ENCODE measurements at places on chromosomes 5 and 9.

- no peak for DNase-seq
Observed at GRCh38 chr5:106601620-106602019, 1069.1 kb downstream of the EFNA5 start.

- peak; percentile 91 for DNase-seq
Observed at GRCh38 chr9:37382161-37382981, 40.1 kb upstream of the GRHPR start.

DNA sequence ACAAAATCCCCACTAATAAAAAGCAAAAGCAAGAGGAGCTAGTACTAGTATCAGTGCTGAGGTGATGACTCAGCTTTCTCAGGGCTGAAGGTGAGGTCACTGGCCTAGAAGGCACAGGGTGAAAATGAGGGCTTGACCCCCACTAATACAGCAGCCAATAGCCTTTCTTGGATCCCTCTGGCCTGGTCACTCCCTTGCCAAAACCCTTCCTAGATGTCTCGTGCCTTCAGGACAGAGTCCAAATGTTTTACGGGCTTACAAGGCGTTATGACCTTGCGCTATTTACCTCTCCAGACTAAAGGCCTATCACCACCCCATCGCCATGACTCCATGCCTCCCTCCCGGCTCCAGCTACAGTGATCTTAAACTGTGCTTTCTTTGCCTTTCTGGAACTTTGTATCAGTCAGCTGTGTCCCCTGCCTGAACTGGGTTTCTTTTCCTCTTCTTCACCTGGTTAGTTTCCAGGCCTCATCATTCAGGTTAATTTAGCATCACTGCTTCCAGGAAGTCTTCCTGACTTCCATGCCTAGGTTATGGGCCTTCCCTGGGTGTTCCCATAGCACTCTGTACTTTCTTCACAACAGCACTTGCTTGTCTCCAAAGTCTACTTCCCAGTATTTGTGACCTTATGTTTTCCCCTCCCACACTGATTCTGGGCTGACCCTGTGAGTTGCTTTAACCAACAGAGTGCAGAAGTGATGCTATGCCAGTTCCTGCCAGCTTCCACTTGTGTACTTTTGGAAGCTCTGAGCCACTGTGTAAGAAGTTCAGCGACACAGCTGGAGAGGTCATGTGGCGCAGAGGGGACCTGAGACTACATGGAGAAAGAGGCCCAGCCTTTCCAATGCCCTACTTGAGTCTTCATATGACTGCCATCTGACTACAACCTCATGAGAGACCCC, 4.2 kb upstream of the DELE1 start:
- no peak for DNase-seq

DNA sequence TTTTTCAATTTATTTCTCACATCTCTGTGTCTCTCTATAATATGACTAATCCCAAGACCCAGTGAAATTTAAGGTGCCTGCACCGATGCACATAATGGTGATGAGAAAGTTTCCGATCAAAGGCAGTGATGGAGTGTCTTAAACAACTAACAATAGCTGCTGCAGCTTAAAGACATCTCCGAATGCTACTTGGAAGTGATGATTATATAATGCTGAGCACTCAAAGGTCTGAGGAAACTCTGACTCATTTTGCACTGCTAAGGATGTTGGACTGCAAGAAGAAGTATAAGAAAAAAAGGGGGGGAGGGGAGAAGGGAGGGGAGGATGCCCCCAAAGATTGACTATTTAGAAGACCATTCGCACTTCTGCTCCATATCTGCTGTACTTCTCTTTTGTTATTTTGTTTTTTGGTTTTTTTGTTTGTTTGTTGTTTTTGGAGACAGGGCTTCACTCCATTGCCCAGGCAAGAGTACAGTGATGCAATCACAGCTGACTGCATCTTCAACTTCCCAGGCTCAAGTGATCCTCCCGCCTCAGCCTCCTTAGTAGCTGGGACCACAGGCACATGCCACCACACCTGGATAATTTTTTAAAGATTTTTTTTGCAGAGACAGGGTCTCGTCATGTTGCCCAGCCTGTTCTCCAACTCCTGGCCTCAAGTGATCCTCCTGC, 192.2 kb downstream of the HSD17B3 start:
- no peak for DNase-seq

DNA sequence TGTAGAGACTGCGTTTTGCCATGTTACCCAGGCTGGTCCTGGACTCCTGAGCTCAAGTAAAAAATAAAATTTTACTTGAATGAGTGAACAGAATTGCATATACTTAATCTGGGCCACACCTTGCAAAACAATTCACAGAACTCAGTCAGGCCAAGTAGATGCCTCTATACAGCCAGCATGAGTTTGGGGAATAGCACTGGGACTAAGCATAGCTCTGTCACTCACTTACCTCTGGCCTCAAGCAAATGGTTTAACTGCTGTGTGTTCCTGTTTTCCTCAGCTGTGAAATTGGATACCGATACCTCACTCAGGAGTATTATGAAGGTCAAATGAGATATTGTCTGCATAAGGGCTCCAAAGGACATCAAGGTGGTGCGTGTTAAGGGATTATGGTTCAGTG, 10.9 kb upstream of the FRMPD1 start:
- DNase-seq: no peak

- DNase-seq: no peak
Observed at GRCh38 chr5:93279296-93279963, 301.6 kb downstream of the NR2F1-AS1 start.

- DNase-seq: no peak
Observed at GRCh38 chr5:119328753-119329602, 26.8 kb upstream of the TNFAIP8 start.

DNA sequence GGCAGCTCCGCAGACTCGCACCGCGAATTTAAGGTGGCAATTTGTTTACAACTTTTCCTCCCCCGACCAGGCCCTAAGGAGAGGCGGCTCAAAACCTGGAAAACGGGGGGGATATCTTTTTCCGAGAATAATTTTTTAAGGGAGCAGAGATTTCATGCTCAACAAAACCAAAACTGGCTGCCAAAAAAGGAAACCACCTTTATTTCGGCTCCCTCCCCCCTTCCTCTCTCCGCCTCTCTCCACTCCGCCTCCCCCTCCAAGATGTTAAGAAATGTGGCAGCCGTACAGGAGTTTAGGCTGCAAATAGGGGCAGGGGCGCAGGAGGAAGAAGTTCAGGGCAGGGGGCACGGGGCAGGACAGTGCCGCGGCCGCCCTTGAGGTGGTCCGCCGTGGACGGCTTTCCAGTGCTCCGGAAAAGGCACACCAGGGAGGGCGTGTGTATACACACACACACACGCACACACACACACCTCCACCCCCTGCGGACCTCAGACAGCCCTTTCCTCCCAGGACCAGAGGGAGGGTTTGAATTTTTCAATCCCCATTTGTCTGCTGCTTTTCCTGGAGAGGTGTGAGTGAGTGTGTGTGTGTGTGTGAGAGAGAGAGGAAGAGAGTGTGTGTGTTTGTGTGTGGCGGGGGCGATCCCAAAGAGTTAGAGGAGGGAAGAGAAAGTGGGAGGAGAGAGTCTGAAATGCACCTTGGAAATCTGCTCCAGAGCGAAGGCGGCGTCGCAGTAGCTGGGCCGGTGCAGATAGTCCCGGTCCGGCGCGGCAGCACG, 9.1 kb downstream of the PTCH1 start:
- DNase-seq: peak; percentile 74

DNA sequence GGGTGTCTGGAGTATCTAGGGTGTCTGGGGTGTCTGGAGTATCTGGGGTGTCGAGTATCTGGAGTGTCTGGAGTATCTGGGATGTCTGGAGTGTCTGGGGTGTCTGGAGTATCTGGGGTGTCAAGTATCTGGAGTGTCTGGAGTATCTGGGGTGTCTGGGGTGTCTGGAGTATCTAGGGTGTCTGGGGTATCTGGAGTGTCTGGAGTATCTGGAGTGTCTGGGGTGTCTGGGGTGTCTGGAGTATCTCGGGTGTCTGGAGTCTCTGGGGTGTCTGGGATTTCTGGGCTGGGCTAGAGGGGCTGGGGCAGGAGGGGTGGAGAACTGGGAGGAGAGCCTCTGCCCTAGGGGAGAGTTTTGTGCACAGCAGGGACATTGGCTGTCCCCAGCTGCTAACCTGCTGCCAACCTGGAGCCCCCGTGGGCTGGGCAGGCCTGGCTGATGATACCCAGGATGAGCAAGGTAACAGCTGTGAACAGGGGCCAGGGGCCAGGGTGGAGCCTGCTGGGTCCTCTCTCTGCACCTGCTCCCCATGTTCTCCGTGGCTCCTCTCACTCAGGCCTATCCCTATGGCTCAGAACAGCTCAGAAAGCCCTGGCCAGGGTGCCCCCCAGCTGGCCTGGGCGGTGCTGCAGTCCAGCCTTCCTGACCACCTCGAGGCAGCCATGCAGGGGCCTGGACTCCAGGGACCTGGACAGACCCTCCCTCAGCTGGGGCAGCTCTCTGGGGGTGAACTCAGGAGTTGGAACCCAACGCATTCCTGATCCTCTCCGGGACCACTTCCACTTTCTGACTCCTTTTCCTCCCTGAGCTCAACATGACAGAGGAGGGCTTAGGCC, 29.9 kb downstream of the LHX3 start:
- DNase-seq: no peak

DNA sequence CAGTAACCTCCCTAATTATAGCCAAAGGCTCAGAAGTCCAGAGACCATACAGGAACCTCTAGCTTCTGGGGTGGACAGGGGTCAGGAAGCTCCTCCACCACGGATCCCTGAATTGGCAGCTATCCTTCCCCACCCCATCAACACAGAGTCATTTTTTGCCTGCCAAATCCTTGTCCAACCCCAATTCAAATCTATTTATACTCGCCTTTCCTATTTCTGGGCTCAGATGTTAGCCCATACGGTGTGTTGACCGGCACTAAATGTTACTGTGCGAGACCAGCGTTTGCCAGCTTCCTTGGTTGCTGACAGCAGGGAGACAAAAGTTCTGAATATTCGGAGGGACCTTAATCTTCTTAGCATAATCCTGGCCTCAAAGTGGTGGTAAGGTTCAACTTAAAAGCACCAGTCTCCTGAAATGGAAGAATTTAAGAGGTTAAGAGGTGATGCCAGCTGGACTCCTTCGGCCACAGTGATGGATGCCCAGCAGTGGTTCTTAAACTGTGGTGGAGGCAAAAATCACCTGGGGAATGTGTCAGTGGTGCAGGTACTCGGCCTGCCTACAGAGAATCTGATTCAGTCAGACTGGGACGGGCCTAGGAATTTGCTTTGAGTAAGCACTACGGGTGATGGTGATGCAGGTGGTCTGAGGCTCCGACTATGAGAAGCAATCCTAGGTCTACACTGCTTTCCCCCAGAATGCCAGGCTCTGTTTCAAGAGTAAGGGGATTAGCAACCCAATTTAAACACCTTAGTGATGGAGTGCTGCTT, 204.8 kb upstream of the MEF2C start:
- DNase-seq: no peak

GRCh38 chr5:2740051-2740875, 11.2 kb downstream of the IRX2 start:
- no peak for DNase-seq

DNA sequence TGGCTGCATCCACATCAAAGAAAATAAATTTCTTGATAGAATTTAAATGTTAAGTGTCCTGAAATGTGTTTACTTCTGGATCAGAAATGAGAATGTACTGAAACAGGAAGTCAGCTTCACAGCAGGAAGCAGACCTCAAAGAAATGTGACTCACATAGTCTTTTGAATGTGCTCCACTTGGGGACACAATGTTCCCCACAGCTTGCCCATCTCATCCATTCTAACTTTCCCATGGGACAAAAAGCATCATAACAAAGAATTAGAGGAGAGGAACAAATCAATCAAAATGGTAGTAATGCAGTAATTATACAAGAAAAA, 85.7 kb downstream of the GRAMD2B start:
- no peak for DNase-seq

GRCh38 chr5:62093976-62094375, 212.0 kb upstream of the KIF2A start:
- DNase-seq: no peak

DNA sequence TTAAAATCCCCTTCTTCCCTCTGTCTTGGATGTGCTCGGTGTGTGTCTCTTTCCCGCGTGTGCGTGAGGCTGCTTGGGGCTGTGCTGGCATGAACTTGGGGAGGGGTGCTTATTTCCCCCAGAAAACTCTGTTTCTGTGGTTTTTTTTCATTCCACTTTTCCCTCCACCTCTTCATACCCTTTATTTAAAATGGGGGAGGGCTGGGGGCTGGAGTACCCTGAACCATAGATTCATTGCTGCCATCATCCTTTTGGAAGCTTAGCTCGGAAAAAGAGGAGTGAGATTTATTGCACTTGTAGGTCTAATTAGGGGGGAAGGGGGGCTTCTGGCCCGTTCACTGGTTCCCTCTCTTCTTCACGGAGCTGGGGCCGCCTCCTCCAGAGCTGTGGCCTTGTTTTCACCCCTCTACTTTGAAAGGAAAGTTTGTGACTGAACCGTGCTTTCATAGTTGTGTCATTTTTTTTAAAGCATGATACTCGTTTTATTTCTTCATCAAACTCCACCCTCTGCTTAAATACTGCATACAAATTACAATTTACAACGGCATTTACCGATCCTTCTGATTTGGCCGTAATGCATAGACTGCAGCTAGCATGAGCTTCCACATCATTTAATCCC, 2.9 kb downstream of the NR2F1 start:
- no peak for DNase-seq

DNA sequence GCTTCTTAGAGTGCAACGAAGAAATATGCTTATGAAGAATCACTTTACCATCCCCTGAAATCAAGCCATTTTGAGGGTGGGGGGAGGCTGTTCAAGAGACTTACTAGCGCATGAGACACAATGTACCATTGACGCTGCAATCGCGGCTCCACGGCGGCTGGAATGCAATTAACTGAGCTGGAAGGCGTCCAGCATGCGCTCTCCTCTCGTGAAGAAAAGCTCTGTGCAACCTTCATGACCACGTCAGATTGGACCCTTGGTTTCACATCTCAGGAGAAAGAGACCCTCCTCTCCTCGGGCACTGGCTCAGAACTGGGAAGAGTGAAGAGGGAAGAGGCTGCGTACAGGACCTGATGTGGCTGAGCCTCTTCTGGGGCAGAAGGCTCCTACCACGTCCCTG, 138.5 kb upstream of the IRX2 start:
- DNase-seq: no peak

GRCh38 chr9:7104625-7105024, 346.9 kb downstream of the KDM4C start:
- DNase-seq: no peak

GRCh38 chr9:19485193-19485592, 76.4 kb downstream of the ACER2 start:
- DNase-seq: no peak

DNA sequence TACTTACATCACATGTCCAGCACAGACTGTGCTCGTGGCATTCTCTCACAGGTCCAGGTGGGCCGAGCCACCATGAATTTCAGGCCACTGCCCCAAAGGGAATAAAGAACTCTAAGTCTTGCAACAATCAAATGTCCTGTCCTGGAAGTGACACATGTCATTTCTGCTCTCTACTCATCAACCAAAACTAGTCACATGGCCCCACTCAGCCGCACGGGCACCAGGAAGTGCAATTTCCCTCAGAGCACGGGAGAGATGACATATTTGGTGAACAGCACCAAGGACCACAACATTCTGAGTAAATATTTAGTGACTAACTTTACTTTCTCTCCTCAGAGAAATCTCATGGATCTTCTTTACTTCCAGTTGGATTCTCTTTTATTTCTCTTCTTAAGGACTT, 131.1 kb upstream of the TUT7 start:
- no peak for DNase-seq

GRCh38 chr5:125338440-125339174, 592.2 kb upstream of the ZNF608 start:
- DNase-seq: peak; percentile 60

DNA sequence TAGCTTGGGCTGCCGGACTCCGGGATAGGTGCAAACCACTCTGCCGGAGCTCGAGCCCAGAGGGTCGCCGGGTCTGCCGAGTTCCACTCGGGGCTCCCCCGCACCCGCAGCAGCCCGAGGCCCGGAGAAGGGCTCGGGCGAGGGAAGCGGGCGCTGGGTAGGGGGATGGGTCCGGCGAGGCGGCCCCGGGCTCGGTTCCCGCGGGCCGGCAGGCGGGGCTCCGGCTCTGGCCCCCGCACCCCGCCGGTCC, 507 bp downstream of the RICTOR start:
- DNase-seq: no peak
